Pancreas (tissue), 10 donors: ENCODE measurements at places on chromosomes 5 and 9. TPM values are rescaled to one million over a fixed set of nuclear protein-coding genes. Genes with fewer than 3 reads are reported as not detected.

DNA sequence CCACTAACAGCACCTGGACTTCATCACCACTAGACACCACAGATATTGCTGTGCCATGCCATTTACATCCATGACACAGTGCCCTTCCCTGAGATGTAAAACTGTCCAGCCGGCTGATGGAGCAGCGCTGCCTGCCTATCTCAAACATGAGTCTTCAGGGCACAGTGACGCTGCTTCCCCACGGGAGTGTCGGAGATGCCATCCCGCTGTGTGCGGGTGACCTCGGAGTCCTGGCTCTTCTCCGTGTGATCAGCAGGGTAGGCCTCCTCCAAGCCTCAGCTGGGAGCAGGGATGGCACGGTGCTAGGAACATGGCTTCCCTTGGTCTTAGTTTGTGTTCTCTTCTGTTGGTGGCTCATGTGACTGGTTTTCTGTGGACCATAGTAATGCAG lies 130.3 kb upstream of the FAM120A start:
- no peak overlapping the region for H3K4me3 ChIP-seq
- no peaks in the 10 kb centered on the region for H3K4me1 ChIP-seq
- H3K27me3 ChIP-seq = no peaks in the 10 kb centered on the region
- H3K36me3 ChIP-seq = no peaks in the 10 kb centered on the region

- no peak overlapping the region for H3K4me3 ChIP-seq
- no peaks in the 10 kb centered on the region for H3K36me3 ChIP-seq
- no peak overlapping the region for H3K27ac ChIP-seq
- DNase-seq = no peak
- H3K27me3 ChIP-seq = no peaks in the 10 kb centered on the region
These were observed 1296.8 kb upstream of the NUDT12 start for GRCh38 chr5:104859437-104859836.

DNA sequence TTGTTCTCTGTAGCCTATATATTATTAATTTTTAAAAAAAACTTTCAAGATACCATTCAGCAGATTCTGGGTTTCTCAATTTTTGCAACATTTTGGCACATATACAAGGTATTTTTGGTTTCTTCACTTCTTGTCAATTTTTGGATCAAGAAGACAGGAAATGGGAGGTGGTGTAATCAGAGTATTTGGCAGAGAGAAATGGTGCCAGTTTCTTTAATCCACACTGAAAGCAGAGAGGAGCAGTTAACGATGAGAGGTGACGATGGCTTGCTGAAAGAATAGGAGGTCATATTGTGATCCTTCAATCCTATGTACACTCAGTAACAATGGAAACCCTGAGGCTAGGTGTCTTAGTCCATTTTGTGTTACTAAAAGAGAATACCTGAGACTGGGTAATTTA lies 16.4 kb downstream of the NNT start:
- H3K4me3 ChIP-seq = no peak overlapping the region
- no peaks in the 10 kb centered on the region for H3K4me1 ChIP-seq
- H3K27ac ChIP-seq = no peak overlapping the region
- no peak for DNase-seq

- H3K27ac ChIP-seq = no peak overlapping the region
- no peaks in the 10 kb centered on the region for H3K36me3 ChIP-seq
- H3K4me3 ChIP-seq = no peak overlapping the region
- no peaks in the 10 kb centered on the region for H3K4me1 ChIP-seq
- DNase-seq = no peak
These were observed 97.8 kb upstream of the CPLX2 start for GRCh38 chr5:175773534-175774070.

DNA sequence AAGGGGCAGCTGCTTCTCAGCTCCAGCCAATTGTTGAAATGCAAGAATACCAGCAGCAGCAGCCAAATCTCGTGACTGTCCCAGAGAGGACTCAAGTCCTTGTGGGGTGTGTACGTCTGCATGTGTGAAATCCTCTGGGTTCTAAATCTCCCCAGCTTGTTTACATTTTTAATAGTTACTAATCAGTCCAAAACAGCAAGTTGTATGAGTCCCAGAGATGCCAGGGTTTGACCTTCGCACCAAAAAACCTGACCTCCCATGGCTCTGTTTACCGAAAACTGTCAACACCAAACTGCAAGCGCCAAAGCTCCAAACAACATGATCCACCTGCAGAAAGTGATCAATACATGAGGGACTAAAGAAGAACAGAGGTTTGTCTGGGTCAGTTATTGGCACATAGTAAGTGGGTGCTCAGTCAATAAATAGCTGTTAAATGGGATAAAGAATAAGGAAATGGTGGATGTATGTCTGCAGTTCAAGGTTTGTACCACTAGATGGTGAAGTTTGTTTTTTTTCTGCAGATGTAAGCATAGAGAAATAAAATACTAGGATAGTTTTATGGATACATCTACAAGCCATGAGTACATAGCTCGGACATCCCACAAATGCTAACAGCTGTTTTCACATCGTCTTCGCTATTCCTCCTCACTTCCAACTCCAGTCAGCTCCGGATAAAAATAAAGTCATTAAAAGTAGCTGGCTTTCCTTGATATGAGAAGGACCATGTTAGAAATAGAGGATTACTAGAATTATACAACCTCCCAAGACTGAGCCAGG lies 85.3 kb upstream of the ADRB2 start:
- H3K4me1 ChIP-seq = no peaks in the 10 kb centered on the region
- no peak for DNase-seq
- no peaks in the 10 kb centered on the region for H3K36me3 ChIP-seq
- no peaks in the 10 kb centered on the region for H3K27me3 ChIP-seq
- H3K4me3 ChIP-seq = no peak overlapping the region
- no peak overlapping the region for H3K27ac ChIP-seq

DNA sequence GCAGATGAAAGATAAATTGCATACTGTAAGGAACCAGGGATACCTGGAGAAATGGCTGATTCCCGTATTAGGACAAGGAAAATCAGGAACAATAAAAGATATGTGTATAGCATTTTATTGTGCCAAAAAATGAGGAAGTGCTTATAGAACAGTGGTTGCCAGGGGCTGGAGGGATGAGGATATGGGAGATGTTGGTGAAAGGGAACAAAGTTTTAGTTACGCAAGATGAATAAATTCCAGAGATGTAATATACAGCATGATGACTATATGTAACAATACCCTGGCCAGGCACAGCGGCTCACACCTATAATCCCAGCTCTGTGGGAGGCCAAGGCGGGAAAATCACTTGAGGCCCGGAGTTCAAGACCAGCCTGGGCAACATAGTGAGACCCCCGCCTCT lies 101.8 kb downstream of the CDK5RAP2 start:
- no peaks in the 10 kb centered on the region for H3K4me1 ChIP-seq
- DNase-seq = no peak
- no peak overlapping the region for H3K4me3 ChIP-seq
- no peaks in the 10 kb centered on the region for H3K36me3 ChIP-seq

GRCh38 chr9:115133649-115134048 lies 15.7 kb upstream of the TNC start:
- no peak overlapping the region for H3K27ac ChIP-seq
- H3K36me3 ChIP-seq = no peaks in the 10 kb centered on the region
- H3K4me3 ChIP-seq = no peak overlapping the region
- no peaks in the 10 kb centered on the region for H3K27me3 ChIP-seq
- DNase-seq = no peak

DNA sequence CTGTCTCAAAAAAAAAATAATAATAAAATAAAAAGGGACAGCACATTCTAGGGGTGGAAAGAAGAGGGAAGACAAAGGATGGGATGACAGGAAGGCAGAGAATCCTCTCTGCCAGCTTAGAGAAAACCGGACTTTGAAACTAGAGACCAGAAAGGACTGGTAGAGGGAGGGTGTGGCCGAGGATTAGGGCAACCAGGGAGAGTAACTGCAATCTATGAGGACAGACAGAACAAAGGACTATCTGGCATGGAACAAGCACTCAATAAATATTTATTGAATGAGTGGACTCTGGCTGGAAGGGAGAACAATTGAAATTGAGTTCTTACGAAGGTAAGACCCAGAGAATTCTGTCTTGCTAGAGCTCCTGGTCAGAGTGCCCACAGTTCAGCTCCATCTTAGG lies 2.4 kb downstream of the GBA2 start:
- no peaks in the 10 kb centered on the region for H3K27me3 ChIP-seq
- no peak for DNase-seq
- H3K4me1 ChIP-seq = peaks cover 15% of the 10 kb centered on the region

- H3K4me3 ChIP-seq = no peak overlapping the region
- H3K4me1 ChIP-seq = no peaks in the 10 kb centered on the region
- no peaks in the 10 kb centered on the region for H3K27me3 ChIP-seq
- DNase-seq = no peak
- no peaks in the 10 kb centered on the region for H3K36me3 ChIP-seq
These were observed 27.4 kb upstream of the FAM120AOS start for GRCh38 chr9:93480728-93481324.

- no peaks in the 10 kb centered on the region for H3K27me3 ChIP-seq
- H3K36me3 ChIP-seq = no peaks in the 10 kb centered on the region
- no peak for DNase-seq
These were observed 64.8 kb upstream of the TNFAIP8 start for GRCh38 chr5:119291056-119291455.

GRCh38 chr5:171306781-171307591 lies 2.1 kb upstream of the TLX3 start:
- H3K27ac ChIP-seq = no peak overlapping the region
- H3K4me1 ChIP-seq = no peaks in the 10 kb centered on the region
- H3K27me3 ChIP-seq = no peaks in the 10 kb centered on the region
- no peak overlapping the region for H3K4me3 ChIP-seq

GRCh38 chr5:68494771-68495170 lies 279.2 kb downstream of the PIK3R1 start:
- H3K4me3 ChIP-seq = no peak overlapping the region
- DNase-seq = no peak
- H3K27me3 ChIP-seq = no peaks in the 10 kb centered on the region
- no peaks in the 10 kb centered on the region for H3K36me3 ChIP-seq
- H3K27ac ChIP-seq = no peak overlapping the region

DNA sequence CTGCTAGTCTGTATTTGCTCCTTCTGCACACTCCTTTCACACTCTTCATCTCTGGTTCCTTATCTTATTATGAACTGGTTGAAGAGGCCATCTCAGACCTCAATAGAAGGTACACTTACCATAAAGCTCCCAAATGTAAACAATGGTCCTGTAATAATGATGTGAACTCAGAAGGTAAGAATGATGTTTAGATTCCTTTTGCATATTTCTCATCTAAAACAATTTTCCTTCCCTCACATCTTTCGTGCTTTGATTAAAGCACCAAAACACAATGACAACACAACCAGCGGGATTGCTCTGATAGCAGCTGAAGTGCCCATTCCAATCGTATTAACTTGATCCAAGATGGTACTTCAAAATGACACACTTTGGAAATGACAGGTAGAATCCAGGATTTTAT lies 34.3 kb downstream of the NFIB start:
- H3K4me1 ChIP-seq = peaks cover 39% of the 10 kb centered on the region
- no peak for DNase-seq
- H3K4me3 ChIP-seq = no peak overlapping the region
- H3K27me3 ChIP-seq = no peaks in the 10 kb centered on the region
- H3K36me3 ChIP-seq = no peaks in the 10 kb centered on the region

DNA sequence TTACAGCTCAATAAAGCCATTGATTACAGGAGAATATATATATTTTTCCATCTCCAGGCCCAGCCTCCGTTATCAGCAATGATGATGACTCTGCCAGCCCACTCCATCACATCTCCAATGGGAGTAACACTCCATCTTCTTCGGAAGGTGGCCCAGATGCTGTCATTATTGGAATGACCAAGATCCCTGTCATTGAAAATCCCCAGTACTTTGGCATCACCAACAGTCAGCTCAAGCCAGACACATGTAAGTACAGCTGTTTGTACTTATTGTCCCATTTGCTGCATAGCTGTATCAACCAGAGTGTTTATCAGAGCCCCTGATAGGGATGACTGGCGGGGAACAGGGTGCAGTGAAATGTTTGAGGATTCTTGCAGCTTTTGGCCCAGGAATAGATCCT lies 197.7 kb downstream of the NTRK2 start:
- H3K27me3 ChIP-seq = no peaks in the 10 kb centered on the region
- H3K27ac ChIP-seq = no peak overlapping the region
- no peak for DNase-seq
- no peaks in the 10 kb centered on the region for H3K36me3 ChIP-seq
- no peaks in the 10 kb centered on the region for H3K4me1 ChIP-seq

- H3K36me3 ChIP-seq = no peaks in the 10 kb centered on the region
- no peak for DNase-seq
- H3K27ac ChIP-seq = no peak overlapping the region
- H3K27me3 ChIP-seq = no peaks in the 10 kb centered on the region
- H3K4me3 ChIP-seq = no peak overlapping the region
These were observed 73.6 kb downstream of the DOCK2 start for GRCh38 chr5:169710675-169711074.

- H3K36me3 ChIP-seq = no peaks in the 10 kb centered on the region
- DNase-seq = no peak
- no peaks in the 10 kb centered on the region for H3K27me3 ChIP-seq
- peaks cover 10% of the 10 kb centered on the region for H3K4me1 ChIP-seq
- no peak overlapping the region for H3K27ac ChIP-seq
- H3K4me3 ChIP-seq = no peak overlapping the region
These were observed 82.9 kb upstream of the VCAN start for GRCh38 chr5:83388608-83389007.

- no peak overlapping the region for H3K4me3 ChIP-seq
- DNase-seq = no peak
- no peaks in the 10 kb centered on the region for H3K27me3 ChIP-seq
These were observed 15.6 kb upstream of the DCP2 start for GRCh38 chr5:112960863-112961504.

DNA sequence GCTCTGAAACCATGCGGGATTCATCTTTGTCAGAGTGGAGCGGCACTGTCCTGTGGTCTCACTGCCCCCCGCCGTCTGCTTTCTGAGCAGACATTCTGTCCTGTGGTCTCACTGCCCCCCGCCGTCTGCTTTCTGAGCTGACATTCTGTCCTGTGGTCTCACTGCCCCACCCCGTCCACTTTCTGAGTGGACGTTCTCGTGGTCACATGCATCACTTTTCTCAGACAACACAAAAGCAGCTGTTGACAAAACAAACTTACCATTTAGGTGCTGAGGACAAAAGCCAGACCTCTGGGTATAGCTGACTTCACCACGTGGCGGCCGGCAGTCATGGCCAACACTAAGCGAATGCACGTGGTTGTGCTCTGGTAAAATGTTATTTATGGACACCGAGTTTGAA lies 2.8 kb downstream of the LRRC14B start:
- no peak overlapping the region for H3K27ac ChIP-seq
- H3K4me1 ChIP-seq = no peaks in the 10 kb centered on the region
- no peak for DNase-seq
- H3K27me3 ChIP-seq = no peaks in the 10 kb centered on the region

The SLC6A3 gene
- not detected for total RNA-seq

The UQCRQ gene
- total RNA-seq = 166 TPM

The CCDC112 gene
- 3.3 TPM for total RNA-seq

The SHISAL2B gene
- 1.9 TPM for total RNA-seq

The PCDHGA9 gene
- total RNA-seq = 3.0 TPM

The POLE3 gene
- total RNA-seq = 12.3 TPM

The OGN gene
- total RNA-seq = 4.0 TPM

The DOK3 gene
- total RNA-seq = 11.4 TPM

The LRRC14B gene
- not detected for total RNA-seq

The KIF4B gene
- not detected for total RNA-seq

The PRRX2 gene
- total RNA-seq = 0.38 TPM

The ZBED3 gene
- total RNA-seq = 7.3 TPM
